H9 (cell line): ENCODE measurements at places on chromosomes 5 and 9.

DNA sequence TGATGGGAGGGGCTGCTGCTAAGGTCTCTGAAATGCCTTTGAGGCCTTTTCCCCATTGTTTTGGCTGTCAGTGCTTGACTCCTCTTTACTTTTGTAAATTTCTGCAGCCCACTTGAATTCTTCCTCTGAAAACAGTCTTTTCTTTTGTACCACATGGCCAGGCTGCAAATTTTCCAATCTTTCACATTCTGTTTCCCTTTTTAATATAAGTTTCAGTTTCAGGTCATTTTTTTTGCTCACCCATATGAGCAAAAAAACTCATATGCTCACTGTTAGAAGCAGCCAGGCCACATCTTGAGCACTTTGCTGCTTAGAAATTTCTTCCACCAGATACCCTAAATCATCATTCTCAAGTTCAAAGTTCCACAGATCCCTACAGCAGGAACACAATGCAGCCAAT, 234.6 kb upstream of the ADRA1B start:
- peaks cover 23% of the 10 kb centered on the region for H3K36me3 ChIP-seq
- no peak overlapping the region for H3K4me3 ChIP-seq
- no peak overlapping the region for H3K27ac ChIP-seq
- H3K4me1 ChIP-seq, result no peaks in the 10 kb centered on the region
- DNase-seq, result no peak

DNA sequence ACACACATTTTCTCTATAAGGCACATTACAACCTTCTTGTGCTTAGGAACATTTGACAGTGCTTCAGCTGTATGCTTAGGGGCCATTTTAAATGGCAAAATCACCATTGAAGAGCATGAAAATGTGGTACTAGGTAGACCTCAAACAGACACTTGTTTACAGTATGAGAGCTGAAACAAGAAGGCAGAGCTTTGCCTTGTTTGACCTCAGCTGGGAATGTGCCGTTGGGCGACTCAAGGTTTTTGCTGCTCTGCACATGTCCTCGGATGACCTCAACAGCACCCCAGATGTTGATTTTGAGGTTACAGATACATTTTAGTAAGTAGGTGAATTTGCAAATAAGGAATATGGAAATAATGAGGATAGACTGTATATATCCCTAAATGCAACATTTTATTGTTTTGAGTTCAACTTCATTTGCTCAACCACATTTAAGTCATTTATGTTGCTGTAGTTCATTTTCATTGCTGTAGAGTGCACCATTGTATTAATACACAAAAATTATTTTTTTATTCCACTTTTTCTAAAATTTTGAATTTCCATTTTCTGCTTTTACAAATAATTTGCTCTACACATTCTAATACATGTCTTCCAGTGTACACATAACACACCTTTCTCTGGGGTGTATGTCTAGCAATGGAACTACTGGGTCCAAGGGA, 206.8 kb downstream of the NR3C1 start:
- no peaks in the 10 kb centered on the region for H3K4me1 ChIP-seq
- no peak for DNase-seq
- H3K27ac ChIP-seq, result no peak overlapping the region
- H3K27me3 ChIP-seq, result no peaks in the 10 kb centered on the region
- peaks cover 8% of the 10 kb centered on the region for H3K36me3 ChIP-seq
- H3K4me3 ChIP-seq, result no peak overlapping the region

DNA sequence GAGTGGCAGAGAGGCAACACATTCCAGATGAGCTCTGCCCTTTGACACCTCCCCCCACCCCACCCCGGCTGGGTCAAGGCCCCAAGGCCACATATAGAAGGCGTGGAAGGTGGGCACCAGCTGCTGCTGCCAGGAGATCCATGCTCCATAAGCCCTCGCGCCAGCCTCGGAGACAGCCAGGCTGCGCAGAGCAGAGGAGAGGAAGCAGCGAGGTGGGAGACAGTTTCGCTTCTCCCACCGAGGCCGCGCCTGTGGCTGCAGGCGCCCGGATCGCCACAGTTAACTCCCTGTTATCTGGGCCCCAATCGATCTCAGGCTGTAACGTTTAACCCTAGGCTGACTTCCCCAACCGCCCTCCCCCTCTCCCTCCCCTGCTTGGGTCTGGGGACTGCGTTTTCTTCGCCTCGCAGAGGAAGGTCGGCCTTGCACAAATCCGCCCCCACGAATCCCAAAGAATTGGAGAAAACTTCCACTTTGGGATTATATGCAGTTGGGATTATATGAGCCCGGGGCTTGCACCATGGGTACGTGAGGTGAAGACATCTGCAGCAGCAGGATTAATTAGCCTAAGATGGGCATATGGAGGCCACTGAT, 1.1 kb upstream of the CXXC5 start:
- H3K36me3 ChIP-seq, result no peaks in the 10 kb centered on the region
- H3K27ac ChIP-seq, result no peak overlapping the region
- H3K27me3 ChIP-seq, result peaks cover 14% of the 10 kb centered on the region; the same call in 1 of the 2 replicates
- H3K4me1 ChIP-seq, result peaks cover 9% of the 10 kb centered on the region; the same call in 1 of the 2 replicates
- peak overlapping the region; percentile 88 for H3K4me3 ChIP-seq

GRCh38 chr5:110544603-110545002, 181.9 kb downstream of the TMEM232 start:
- H3K27me3 ChIP-seq, result no peaks in the 10 kb centered on the region
- H3K4me3 ChIP-seq, result no peak overlapping the region
- no peak for DNase-seq
- no peaks in the 10 kb centered on the region for H3K4me1 ChIP-seq
- H3K27ac ChIP-seq, result no peak overlapping the region
- H3K36me3 ChIP-seq, result no peaks in the 10 kb centered on the region

DNA sequence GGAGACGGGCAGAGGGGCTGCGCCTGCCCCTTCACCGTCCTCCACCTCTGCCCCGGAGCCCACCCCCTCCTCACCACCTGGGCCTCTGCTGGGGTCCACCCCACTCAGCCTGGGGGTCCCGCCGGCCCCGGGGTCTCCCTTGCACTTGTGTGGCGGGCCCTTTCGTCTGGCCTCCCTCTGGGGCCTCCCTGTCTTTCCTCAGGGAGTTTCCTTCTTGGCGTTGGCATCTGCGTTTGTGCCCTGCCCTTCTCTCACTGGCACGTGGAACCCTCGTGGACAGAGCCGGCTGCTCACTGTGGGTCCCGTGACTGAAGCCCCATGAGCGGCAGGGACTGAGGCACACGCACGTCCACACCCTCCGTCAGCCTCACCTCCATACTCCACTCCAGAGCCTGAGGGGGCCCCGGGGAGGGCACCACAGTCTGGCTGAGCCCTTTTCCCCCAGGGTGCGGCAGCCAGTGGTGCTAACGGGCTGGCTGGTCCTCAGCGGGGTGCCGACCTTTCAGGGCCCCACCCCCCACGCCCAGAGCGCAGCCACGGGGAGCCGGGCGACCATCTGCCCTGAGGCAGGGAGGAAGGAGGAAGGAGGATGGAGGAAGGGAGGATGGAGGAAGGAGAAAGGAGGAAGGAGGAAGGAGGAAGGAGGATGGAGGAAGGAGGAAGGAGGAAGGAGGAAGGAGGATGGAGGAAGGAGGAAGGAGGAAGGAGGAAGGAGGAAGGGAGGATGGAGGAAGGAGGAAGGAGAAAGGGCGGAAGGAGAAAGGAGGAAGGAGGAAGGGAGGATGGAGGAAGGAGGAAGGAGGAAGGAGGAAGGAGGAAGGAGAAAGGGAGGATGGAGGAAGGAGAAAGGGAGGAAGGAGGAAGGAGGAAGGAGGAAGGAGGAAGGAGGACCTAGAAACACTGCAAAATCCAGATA, 53.0 kb upstream of the NRARP start:
- no peak overlapping the region for H3K4me3 ChIP-seq
- no peaks in the 10 kb centered on the region for H3K27me3 ChIP-seq
- H3K36me3 ChIP-seq, result peaks cover 13% of the 10 kb centered on the region
- H3K27ac ChIP-seq, result no peak overlapping the region
- no peaks in the 10 kb centered on the region for H3K4me1 ChIP-seq

GRCh38 chr5:131209506-131210150, 38.9 kb downstream of the LYRM7 start:
- no peaks in the 10 kb centered on the region for H3K27me3 ChIP-seq
- no peak overlapping the region for H3K4me3 ChIP-seq
- no peaks in the 10 kb centered on the region; the same call in 1 of the 2 replicates for H3K4me1 ChIP-seq

DNA sequence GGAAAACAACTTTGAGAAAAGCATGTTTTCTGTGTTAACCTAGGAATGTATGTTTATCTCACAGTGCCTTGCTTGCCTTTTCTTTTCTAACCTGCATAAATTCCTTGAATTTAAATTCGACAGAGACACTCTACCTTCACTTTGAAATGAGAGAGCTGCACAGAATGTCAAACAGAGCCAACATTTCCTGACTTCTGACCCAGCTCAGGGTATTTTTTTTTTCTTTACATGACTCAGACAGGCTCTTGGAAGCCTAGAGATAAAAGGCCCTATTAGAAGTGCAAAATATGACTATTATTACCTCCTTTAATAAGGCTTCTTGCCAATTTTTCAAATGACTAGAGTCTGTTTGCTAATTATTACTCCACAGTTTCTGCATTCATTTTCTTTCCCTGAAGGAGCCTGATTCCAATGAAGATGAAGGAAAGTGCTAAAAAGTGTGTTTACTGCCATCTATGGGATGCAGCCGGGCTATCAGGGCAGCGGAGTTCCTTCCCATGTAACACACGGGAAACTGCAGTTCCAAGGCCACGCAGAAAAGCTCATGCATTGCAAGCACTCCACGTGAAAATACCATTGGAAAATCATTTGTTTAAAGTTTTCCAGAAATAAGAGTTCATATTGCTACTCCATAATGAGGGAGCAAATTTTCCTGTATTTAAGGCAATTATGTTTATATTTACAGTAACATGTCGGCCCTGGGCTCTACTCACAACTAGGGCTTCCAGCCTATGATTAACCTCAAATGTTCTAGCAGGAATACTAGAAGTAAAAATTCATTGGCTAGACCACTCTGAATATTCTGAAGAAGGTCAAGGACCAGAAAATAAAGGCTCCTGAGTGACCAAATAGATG, 485.6 kb downstream of the ZSWIM6 start:
- H3K27ac ChIP-seq, result no peak overlapping the region
- H3K4me3 ChIP-seq, result no peak overlapping the region
- DNase-seq, result peak; percentile 49
- no peaks in the 10 kb centered on the region for H3K36me3 ChIP-seq

DNA sequence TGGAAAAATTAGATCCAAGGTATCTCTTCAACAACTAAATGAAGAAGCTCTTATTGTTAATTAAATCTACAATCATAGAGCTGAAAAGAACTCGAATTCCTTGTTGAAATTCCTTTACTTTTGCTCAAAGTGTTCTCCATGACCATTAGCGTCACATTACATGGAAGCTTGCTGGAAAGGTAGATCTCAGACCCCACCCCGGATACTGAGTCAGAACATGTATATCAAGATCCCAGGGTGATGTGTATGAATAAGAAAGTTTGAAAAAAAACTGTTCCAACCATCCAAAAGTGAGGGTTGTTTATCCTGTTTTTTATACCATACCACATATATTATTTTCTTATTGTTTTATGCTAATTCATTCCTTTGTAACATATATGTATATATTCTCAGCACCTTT, 237.1 kb upstream of the PUM3 start:
- H3K27me3 ChIP-seq, result no peaks in the 10 kb centered on the region
- no peaks in the 10 kb centered on the region for H3K36me3 ChIP-seq
- no peak for DNase-seq
- no peaks in the 10 kb centered on the region for H3K4me1 ChIP-seq
- H3K4me3 ChIP-seq, result no peak overlapping the region
- H3K27ac ChIP-seq, result no peak overlapping the region

- no peak overlapping the region for H3K27ac ChIP-seq
- no peak overlapping the region for H3K4me3 ChIP-seq
- DNase-seq, result no peak
- H3K27me3 ChIP-seq, result no peaks in the 10 kb centered on the region
- H3K4me1 ChIP-seq, result no peaks in the 10 kb centered on the region
Observed at GRCh38 chr5:106451998-106452397, 1218.7 kb downstream of the EFNA5 start.
